Fibroblast of skin of right quadriceps (primary cell): ENCODE measurements at places on chromosomes 3 and 15.

DNA sequence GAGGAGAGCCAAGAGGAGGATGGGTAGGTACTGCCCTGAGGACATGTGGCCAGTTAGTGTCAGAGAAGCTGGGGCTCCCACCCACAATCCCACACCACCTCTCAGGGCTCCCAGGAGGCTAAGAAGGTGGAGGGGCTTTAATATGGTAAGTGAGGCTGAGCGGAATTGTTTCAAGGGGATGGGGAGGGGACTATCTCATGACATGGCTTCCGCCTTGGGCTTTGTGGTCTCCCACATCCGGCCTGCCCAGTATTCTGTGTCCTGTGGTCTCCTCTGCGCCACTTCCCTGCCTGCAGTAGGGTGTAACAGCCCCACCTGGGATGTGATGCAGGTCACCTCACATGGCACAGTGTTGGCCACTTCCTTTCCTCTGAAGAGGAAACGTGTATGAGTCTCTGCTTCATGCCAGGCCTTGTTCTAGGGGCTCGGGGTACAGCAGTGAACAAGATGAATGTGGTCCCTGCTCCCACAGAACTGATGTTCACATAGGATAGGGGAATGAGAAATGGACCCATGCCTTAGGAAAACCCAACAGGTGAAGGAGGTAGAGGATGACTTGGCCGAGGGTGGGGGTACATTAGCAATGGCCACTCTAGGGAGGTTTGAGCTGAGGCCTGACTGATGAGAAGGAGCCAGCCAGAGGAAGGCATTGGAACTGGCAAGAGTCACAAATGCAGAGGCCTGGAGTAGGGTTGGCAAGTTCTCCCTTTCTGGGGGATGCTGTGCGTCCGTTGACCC, 3.2 kb downstream of the NEIL1 start:
- no peak for DNase-seq

GRCh38 chr3:185939721-185940120, 1.9 kb upstream of the TRA2B start:
- DNase-seq = peak; percentile 26

DNA sequence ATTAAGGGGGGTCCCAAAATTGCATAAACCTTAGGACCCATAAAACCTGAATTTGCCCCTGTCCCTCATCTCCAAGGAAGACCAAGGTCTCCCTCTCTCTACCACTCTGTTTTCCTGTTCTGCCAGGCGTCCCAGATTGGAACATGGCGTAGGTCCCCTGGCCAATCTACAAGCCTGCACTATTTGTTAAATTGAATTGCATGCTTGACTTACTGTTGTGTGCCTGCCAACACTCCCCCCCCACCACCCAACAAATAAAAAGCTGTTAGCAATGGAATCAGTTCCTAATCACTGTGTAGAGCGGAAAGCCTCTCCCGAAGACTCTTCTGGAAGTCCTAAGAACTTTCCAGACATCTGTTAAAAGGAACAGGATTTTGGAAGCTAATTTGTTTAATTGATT, 11.7 kb downstream of the CTXND1 start:
- no peak for DNase-seq

DNA sequence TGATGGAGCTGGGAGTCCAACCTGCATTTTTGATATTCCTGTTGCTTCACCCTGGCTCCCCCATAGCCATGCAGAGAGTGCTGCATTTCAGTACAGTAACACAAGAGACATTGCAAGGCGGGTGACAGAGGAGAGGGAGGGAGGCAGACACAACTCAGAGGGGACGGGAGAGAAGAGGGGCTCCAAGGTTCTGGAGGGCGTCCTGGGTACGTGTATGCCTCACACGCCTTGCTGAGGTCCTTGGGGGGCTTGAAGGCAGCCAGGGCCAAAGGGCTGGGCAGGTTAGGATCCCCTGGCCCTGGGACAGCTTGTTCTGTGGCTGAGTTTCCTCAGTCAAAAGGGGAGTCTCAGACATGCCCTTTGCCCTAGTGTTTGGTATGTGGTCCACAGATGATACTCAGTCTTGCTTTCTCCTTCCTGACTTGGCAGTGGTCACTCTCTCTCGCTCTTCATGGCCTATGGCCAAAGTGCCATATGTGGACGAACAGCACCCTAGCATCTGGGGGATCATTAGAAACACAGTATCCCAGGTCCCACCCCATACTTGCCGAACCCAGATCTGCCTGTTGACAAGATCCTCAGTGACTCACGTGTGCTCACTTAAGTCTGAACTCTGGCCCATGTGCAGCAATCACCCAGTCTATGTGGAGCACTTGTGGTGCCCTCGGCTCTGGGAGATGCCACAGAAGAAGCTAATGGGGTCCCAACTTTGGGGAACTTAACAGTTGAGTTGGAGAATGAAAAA, 52.9 kb downstream of the FGD5 start:
- no peak for DNase-seq
